Glomerular endothelial cell (primary cell): ENCODE measurements at places on chromosomes 5 and 9.

DNA sequence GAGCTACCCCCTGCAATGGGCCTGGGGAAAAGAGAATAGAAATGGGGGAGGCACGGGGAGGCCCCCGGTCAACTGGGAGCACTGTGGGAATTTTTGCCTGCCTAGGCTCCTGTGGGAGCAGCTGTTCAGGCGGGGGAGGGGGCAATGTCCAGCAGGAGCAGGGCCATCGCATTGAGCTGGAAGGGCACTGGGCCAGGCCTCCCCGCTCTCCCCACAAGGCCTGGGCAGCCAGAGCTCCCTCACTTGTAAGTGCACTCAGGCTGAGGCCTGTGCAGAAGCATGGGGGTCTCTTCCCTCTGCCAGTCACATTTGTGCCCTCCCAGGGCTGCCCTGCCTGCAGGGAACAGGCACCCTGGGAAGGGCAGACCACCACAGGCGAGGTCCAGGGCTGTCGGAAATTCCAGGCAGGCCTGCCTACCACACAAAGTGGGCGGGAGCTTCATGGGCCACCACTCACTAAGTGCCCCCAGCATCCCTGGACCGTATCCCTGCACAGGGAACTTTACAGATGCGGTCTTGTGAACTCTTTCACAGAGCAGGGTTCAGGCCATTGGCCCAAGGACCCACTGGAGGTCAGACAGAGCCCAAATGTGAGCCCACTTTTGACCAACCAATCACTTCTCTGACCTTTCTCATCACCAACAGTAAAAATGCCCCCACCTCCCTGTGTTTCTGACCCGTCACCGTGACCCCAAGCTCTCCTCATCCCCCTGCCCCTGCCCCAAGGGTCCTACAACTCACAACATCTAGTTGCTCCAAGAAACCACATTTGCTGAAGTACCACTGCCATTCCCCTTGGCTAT lies 1.0 kb upstream of the CFAP157 start:
- DNase-seq: no peak

DNA sequence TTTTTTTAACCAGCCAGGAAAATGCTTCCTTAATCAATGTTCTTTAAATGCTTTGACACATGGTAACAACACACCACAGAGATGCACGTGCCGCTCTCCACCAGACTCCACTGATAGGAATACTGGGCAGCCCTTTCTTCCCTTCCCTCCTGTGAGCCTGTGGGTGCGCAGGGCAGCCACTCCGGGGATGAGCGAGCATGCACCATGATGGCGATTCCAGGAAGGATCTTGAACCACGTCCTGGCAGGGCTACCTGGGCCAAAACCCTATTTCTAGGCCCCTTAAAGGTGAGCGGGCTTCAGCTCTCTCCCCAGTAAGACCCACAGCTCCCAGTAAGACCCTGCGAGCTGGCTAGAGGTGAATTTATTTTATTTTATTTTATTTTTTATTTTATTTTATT lies 128.2 kb downstream of the MVB12B start:
- no peak for DNase-seq

- no peak for DNase-seq
These were observed 518.9 kb downstream of the TLR4 start for GRCh38 chr9:118223111-118223510.

DNA sequence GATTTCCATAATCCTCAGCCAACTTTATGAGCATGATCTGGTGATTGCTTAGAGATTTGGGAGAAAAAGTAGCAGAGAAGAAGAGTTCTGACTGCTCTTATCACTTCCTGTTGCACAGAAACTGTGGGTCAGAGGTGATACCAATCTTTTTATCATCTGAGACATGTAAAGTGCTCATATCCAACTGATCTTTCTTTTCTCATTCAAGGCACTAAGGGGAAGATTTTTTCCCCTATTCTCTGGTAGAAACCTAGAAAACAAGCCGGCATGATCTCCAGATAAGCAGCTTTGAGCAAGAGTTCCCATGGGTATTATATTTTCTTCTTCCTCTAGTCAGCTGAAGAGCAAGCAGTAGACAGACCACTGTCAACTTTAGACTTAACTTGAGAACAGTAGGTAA lies 29.0 kb upstream of the GPR150 start:
- DNase-seq: no peak

- no peak for DNase-seq
These were observed 107.1 kb downstream of the CTNND2 start for GRCh38 chr5:11797132-11797531.

DNA sequence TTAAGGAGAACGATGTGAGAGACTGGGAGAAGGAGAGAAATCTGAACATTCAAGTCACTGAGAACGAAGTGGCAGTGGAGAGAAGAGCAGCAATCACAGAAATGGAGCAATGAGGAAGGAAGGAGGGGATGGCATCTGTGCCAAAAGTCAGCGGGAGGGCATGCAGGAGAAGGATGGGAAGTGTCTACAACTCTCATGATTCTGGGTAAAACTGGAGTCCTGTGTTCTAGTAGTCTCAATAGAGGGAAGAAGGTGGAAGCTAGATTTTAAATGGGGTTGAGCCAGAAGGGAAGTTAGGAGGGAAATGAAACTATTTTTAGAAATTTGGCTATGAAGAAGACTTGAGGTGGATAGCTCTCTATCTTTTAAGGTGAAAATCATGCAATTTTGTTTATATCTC lies 39.1 kb upstream of the SPATA31C2 start:
- no peak for DNase-seq

DNA sequence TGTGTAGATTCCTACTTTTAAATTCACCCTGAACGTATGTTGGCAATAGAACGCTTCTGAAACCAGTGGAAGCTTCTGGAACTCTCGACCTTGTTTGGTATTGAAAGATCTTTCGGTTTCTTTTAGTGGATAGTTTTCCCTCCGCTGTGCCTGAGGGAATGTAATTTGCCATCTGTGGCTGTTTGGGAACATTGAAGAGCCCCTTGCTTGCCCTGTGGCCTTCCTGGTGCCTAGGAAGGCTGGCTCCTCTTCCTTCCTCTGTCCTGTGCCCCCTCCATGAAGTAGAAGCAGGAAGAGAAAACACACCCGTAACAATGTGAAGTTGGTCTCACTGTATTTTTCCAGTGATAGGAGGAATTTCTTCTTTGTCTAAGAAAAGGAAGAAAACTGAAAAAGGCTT lies 274.3 kb downstream of the AOPEP start:
- DNase-seq: no peak

- no peak for DNase-seq
These were observed 795 bp downstream of the NDUFAF2 start for GRCh38 chr5:60945813-60946187.

DNA sequence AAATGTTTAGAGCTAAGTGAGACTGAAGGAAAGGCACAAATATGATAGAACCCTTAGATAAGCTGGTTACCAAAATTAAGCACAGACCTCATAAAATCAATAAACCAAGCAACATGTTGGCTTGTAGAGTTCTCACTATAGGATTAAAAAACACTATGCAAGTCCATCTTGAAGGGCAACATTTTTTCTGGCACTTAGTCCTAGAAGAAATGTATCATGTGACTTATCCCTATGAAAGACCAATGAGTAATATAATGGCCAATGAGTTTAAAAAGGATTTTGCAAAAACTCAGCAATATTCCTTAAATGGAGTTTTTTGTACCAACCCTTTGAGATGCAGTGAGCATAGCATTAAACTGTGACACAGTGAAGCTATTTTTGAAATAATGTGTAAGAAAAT lies 216.3 kb upstream of the ADRA1B start:
- no peak for DNase-seq

- no peak for DNase-seq
These were observed 110.0 kb downstream of the MTRR start for GRCh38 chr5:7978991-7979390.

DNA sequence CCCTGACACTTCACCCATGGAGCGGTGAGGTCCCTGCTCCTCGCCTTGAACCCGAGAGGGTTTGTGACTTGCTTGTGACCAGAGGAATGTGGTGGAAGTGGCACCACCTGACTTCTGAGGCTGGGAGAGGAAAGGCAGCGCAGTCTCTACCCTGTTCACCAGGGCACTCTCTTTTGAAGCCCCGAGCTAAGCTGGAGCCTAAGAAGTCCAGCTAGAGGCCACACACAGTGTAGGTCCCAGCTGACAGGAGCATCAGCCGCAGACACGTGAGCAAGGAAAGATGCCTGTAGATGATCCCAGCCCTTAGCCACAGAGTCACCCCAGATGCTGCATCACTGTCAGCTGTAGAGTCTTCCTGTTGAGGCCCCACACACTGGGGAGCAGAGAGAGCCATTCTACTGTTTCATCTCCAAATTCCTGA lies 1.7 kb upstream of the ANGPTL2 start:
- no peak for DNase-seq

DNA sequence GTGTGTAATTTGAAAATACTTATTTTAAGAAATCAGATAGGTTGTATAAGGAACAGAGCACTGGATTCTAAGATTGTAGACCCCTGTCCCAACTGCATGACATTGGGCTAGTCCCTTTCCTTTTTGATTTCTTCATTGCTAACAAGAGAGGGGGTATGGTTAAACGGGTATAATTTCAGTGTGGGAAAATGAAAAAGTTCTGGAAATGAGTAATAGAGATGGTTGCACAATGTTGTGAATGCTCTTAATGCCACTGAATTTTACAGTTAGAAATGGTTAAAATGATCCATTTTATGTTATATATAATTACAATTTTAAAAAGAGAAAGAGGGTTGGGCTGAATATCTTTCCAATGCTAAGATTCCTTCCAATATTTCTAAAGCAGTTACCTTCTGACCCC lies 103.3 kb upstream of the LHFPL2 start:
- DNase-seq: no peak

DNA sequence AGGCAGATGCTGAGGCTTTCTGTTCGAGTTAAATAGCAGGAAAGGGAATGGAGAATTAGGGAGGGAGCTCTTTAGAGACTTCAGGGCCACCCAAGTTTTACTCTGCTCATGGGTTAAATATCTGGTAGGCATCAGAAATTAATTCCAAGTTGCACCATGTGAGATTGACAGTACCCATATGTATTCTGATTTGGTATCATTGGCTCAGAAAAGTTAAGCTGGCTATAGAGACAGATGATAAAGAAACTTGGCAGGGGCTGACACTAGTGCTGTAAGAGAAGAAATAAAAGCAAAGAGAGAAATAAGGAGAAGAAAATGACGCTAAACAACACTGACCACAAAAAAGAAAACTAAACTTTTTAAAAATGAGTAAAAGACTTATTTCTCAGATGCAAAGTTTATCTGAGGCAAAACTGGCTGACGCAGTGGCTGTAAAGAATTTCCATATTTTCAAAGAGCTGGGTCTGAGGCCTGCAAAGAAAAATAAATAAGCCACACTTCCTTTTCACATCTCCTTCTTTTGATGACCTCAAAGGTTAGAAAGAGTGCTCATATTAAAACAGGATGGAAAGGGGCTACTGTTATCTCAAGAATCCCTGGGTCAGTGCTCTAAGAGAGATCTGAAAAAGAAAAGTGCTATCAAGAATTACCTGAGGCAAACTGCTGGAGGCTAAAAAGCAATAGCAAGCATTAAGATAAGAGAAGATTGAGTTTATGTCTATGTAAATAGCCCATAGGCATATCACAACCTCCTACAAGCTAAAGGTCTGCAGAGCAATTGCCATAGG lies 399.0 kb upstream of the MEF2C start:
- no peak for DNase-seq

DNA sequence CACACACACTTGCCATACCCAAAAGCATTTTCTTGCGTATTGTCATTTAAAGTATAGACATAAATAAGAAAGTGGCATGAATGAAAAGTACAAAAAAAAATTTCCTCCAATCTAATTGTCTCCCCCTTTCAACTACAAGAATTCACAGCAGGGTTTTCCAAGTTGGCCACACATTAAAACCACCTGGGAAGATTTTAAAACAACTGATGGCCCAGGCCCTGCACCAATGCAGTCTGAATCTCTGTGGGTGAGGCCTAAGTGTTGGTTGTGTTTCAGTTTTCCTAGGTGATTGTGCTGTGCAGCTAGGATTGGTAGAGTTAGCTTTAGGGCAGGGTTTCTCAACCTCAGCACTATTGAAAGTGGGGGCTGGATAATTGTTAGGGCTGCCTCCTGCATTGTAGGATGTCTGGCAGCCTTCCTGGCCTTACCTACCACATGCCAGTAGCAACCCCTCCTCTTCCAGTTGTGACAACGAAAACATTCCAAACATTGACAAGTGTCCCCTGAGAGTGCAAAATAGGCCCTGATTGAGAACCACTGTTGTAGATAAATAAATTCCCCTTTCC lies 337.1 kb downstream of the KIAA0825 start:
- no peak for DNase-seq

- DNase-seq: no peak
These were observed 1173.4 kb upstream of the ACO1 start for GRCh38 chr9:31210978-31211570.

DNA sequence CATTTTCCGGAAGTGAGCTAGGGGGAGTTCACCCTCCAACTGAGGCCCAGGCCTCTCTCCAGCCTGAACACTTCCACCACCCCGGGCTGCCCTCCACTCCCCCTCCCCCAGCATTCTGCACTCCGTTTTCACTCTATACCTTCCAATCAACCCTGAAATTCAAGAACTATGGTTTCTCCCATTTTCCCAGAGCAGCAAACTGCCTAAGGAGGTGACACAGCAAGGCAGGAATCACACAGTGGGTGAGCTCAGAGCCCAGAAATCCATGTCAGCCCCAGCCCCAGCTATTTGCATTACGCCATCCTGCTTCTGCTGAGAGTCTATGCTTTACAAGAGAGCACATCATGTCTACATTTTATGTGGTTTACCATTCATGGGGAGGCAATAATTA lies 11.9 kb downstream of the MSX2 start:
- DNase-seq: no peak

DNA sequence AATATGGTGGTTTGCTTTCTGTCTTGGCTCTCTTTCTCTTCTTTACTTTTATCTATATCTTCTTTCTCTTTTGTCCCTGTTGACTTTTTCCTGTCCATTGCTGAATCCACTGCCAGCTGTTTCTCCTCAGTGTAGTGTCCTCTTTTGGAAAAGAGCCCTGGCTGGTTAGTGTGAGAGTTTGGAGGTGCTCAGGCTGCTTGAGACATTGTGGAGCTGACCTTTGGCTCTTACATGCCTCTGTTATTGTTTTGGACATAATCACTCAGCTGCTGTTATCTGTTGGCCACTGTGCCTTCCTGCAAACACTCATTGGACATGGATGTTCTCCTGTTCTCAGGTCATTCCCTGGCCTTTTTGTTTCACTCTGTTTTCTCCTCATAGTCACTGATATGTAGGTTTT lies 295.4 kb upstream of the RIOK2 start:
- no peak for DNase-seq

GRCh38 chr9:112719696-112720095 lies 1.8 kb upstream of the INIP start:
- no peak for DNase-seq

GRCh38 chr5:59216841-59217240 lies 634.0 kb downstream of the RAB3C start:
- DNase-seq: no peak

DNA sequence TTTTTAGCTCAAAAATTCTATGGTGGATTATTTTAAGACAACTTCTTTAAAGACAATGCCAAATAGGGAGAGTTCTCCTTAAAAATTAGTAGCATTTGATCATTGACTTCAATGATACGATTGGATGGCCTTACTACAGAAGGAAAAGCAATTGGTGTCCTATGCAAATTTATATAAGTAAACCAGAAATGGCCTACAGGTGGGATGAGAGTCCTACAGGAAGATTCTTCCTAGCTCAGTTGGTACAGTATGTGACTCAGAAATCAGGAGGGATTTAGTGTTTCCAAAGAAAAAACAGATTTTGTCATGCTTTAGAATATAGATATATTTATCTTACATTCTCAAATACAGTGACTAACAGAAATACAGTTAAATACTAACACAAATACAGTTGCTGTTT lies 6.5 kb downstream of the ANKRA2 start:
- DNase-seq: no peak

- no peak for DNase-seq
These were observed 83.9 kb upstream of the WWC1 start for GRCh38 chr5:168207450-168208029.

- no peak for DNase-seq
These were observed 254.6 kb downstream of the ASTN2 start for GRCh38 chr9:117160254-117160653.
